Kidney epithelial cell (primary cell): ENCODE measurements at places on chromosomes 11 and 22. TPM values are rescaled to one million over a fixed set of nuclear protein-coding genes. Genes with fewer than 3 reads are reported as not detected.

The MMP27 gene
- not detected in 2 replicates for total RNA-seq

DNA sequence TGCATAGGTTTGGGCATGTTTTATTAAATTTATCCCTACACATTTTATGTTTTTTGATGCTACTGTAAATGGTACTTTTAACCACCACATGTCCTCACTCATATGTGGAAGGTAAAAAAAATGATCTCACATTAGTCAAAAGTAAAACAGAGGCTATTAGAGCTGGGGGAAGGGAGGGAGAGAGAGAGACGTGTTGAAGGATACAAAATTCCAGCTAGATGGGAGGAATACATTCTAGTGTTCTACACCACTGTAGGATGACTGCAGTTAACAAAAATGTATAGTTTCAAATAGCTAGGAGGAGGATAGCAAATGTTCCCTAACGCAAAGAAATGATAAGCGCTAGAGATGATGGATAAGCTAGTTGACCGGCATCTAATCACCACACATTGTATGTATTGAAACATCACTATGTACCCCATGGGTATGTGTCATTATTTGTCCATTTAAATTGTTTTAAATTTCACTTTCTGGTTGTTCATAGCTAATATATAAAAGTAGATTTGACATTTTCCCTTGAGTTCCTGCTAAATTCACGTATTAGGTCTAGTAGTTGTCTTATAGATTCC, 9.9 kb upstream of the GNB1L start:
- no peak for DNase-seq

The YPEL4 gene
- total RNA-seq: 1.4 TPM in 1 of 2 replicates, not detected in the other

- no peak for DNase-seq
These were observed 848.2 kb downstream of the BRD1 start for GRCh38 chr22:48979482-48979881.

GRCh38 chr22:25407226-25407858, 157.1 kb upstream of the GRK3 start:
- DNase-seq: no peak

- no peak for DNase-seq
These were observed 33.9 kb downstream of the ANO1 start for GRCh38 chr11:70112017-70112434.

DNA sequence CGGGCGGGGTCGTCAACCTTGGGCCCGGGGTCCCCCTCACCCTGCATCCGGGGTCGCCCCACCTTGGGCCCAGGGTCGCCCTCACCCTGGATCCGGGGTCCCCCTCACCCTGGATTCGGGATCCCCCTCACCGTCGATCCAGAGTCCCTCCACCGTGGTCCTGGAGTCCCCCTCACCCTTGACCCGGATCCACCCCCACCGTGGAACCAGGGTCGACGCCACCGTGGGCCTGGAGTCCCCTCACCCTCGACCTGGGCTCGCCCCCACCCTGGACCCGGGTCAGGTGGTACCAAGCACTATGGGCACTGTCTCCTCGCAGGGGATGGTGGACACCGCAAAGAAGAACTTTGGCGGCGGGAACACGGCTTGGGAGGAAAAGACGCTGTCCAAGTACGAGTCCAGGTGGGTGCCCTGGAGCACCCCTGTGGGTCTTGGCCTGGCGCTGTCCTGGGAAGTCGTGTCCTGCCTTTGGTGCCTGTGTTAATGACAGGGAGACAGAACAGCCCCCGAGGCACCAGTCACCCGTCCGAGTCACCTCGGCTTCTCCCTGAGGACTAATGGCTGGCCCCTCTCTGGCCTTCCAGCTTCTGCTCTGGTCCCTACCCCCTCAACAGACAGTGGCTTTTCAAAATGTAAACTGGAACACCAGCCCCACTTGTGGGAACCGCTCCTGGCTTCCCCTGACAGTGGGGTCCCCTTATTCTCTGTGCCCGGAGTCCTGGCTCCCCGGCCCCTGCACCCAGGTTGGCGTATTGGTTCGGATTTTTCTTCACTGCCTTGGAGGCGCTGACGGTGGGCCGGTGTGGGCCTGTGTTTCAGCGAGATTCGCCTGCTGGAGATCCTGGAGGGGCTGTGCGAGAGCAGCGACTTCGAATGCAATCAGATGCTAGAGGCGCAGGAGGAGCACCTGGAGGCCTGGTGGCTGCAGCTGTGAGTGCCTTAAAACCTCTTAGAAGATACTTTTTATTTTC, 762 bp downstream of the CRELD2 start:
- DNase-seq: no peak

The SLC29A2 gene
- total RNA-seq: 5.5 and 7.7 TPM in 2 replicates

GRCh38 chr11:86174101-86175046, 70.2 kb upstream of the EED start:
- DNase-seq: peak; percentile 94

GRCh38 chr11:123233280-123233974, 38.4 kb upstream of the CLMP start:
- DNase-seq: no peak

DNA sequence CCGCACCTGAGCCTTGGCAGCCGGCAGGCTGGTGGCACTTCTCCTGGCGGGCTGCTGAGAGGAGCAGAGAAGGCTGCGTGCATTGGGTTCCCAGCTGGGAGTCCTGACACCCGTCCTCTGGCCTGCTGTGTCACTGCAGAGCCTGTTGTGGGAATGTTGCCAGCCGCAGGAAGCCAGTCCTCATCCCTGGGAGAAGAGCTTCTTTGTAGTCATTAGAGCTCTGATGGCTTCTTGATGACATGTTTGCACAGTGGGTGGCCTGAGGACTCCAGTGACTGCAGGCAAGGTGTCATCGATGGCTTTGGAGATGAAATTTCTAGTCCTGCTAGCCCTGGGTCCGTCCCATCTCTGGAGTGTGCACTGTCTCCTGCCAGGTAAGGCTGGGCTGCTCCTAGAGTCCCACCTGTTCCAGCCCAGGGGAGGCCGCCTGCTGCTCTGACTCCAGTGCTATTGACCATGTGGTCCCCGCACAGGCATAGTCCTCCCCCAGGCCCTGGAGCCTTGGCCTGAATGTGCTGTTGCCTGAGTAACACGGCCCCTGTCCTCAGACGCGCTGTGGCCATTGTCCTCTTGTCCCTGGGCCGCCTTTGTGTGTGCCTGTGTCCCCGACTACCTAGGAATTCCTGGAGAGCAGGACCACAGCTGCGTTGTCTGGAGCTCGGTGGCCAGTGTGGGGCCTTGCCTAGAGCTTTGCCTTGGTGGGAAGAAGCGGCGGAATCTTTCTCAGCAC, 129.2 kb downstream of the CACNA1I start:
- DNase-seq: no peak

DNA sequence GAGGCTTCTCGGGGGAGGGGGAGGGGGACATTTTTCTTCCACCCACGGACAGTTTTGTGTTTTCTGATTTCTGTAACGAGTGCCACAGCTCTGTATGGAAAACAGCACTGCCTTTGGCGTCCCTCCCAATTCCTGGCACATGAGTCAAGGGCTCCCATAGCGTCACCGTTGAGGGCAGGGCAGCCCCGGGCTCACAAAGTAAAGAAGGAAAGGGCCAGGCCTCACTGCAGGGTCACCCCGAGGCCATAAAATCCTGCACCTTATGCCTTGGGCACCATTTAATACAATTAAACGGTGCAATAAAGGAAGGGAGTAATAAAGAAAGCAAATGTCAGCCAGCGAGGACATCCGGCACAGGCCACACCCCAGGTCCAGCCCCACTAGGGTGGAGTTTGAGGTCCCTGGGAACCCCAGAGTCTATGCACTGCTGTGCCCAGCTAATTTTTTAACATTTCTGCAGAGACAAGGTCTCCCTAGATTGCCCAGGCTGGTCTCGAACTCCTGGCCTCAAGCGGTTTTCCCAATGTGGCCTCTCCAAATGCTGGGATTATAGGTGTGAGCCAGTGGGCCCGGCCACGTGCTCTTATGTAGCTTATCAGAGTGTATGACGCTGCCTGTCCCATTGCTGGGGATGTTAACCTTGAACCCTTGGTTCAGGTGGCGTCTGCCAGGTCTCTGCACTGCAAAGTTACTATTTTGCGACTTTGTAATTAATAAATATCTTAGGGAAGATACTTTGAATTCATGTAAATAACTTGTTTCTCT, 13.6 kb upstream of the MUC2 start:
- no peak for DNase-seq

DNA sequence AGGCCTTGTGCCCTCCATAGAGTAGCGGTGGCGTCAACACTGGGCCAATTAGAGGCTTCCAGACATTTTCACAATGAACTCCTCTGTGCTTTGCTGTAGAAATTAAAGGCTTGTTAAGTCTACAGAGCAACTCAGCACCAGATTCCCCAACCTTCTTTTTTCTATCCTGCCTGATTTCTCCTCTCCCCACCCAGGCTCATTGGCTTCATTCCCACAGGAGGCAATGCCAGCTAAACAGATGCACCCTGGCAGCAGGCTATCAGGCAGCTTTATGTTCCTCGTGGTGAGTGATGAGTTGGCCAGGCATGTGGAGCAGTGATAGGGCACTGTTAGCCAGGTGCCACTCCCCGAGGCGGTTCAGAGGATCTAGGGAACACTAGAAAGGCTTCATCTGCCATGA, 4.8 kb downstream of the DIXDC1 start:
- no peak for DNase-seq

- no peak for DNase-seq
These were observed 12.3 kb upstream of the DLAT start for GRCh38 chr11:112012874-112013273.

The DEFB131B gene
- total RNA-seq: not detected in 2 replicates

DNA sequence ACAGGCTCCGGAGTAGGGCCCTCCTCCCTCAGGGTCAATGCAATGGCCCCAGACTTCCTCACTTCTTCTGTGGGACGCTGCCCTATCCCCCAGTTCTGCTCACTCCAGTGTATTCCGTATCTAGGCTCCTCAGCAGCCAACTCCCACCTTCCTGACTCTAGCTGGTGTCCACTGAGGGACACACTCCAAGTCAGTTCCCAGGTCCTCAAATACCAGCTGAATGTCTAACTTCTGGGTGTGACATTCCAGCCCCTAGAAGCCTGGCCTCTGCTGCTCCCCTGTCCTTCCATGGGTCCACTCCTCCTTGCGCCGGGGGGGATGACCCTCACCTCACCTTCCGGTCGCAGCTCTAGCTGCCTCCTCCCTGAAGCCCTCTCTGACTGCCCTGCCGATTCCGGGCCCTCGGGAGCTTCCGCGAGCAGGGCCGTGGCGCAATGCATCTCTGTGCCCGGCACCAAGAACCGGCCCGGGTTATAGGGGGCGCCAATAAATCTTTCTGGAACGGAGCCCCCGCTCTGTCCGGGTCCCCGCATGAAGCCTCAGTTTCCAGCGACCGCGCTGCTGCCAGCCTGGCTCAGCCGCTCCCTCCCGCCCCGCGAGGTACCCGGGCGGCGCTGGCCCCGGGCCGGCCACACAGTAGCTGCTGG, 15.4 kb downstream of the BAD start:
- no peak for DNase-seq

DNA sequence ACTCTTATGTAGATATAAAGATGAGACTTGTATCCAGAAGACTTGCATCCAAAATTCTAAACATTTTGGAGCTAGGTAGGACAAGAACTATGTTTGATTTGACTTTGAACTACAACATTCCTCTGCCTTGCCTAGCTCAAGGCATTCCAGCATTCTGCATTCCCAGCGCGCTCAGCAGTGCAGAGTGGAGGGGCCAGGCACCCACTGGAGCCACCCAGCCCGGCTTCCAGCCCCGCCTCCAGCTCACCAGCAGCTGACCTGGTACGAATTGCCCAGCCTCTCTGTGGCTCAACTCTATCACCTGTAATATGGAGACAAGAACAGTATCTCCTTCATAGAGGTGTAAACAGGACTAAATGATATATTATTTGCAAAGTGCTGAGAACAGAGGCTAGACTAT, 28.8 kb downstream of the PRDM10 start:
- no peak for DNase-seq

DNA sequence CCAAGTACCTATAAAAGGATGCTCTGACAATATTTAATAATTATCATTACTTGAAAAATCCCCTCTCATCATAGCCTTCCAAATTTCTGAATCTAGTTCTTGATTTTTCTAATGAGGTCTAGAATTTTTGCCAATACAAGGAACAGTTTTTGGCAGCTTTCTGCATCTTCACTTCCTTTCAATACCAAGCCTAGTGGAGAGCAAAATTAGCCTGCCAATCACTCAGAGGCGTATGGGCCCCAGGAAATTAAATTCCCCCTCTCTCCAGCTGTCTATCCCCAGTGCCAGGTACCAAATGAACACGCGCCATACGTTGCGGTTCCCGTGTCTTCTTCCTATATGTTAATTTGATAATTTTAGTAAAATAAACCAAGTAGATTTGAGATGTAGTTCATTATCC, 293.9 kb downstream of the NTM start:
- DNase-seq: no peak

The CHRM1 gene
- not detected in 2 replicates for total RNA-seq

- no peak for DNase-seq
These were observed 30.1 kb downstream of the EXT2 start for GRCh38 chr11:44125598-44125997.

- no peak for DNase-seq
These were observed 5.3 kb upstream of the BRSK2 start for GRCh38 chr11:1384199-1384970.

DNA sequence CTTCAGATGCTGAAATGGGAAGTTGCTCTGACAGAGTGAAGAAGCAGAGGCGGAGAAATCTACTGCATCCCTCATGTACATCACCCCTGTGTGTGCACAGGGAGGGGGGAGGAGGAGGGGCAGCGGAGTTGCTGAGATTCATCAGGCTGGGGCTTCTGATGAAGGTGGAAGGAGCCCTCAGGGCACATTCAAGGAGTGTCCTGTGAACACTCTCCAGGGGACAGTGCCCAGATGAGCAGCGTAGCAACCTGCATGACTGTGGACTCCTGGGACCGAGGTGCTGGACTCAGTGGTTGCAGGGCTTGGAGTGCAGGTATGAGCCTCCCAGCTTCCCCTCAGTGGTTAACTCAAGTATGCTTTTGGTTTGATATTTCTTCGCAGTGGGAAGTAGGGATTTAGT, 257.8 kb upstream of the B3GAT1 start:
- DNase-seq: no peak

DNA sequence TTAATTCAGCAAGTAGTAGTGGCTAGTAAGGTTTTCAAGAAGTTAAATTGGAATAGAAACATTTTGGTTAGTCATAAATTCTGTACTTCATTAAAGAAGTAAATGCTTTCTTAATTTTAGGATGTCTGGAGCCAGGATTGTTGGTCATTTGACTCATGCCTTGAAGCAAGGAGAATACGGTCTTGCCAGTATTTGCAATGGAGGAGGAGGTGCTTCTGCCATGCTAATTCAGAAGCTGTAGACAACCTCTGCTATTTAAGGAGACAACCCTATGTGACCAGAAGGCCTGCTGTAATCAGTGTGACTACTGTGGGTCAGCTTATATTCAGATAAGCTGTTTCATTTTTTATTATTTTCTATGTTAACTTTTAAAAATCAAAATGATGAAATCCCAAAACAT, 25.8 kb downstream of the ACAT1 start:
- no peak for DNase-seq

The INSC gene
- total RNA-seq: 0.27 and 0.33 TPM in 2 replicates

GRCh38 chr22:50201191-50202129, 649 bp downstream of the SELENOO start:
- DNase-seq: no peak

The PRRG4 gene
- total RNA-seq: 3.0 and 3.7 TPM in 2 replicates

The SCUBE2 gene
- total RNA-seq: 0.89 and 1.3 TPM in 2 replicates

- no peak for DNase-seq
These were observed 2.8 kb upstream of the DUSP8 start for GRCh38 chr11:1574933-1575242.

The CEP126 gene
- total RNA-seq: 0.71 and 0.82 TPM in 2 replicates
